ENCODE measurements at places on chromosomes 2 and 18.
A peak's percentile ranks its signal among the peaks of the same experiment; 100 is the strongest.

- peak; percentile 28 for DNase-seq
These were observed 109.1 kb upstream of the DNAJC10 start for GRCh38 chr2:182606728-182607681.

DNA sequence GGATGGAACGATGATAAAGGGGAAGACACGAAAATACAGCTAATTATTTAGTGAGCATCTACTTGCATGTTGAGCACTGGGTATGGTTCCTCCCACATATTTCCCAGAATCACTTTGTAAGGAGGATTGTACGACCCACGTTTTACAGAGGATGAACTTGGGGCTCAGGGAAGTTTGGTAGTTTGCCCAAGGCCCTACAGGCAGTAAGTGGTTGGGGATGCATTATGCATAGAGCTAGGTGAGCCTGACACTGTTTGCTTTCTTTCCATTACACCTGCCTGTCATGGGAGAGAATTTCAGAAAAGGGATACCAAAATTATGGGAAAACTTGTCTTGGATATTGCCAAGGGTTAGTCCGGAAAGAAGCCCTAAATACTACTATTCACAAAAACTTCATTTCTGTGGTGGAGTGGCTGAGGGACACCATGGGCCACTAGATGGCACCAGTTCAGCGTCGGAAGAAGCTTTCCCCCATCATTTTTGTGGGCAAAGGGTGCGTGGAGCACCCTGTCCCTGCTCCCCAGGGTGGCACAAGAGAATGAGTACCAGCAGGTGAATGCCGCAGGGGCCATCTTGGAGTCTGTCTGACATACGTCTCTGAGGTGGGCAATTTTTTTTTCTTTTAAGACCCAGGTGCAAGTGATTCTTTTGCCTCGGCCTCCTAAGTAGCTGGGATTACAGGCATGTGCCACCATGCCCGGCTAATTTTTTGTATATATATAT, 23.5 kb upstream of the C18orf32 start:
- peak; percentile 64 for DNase-seq

DNA sequence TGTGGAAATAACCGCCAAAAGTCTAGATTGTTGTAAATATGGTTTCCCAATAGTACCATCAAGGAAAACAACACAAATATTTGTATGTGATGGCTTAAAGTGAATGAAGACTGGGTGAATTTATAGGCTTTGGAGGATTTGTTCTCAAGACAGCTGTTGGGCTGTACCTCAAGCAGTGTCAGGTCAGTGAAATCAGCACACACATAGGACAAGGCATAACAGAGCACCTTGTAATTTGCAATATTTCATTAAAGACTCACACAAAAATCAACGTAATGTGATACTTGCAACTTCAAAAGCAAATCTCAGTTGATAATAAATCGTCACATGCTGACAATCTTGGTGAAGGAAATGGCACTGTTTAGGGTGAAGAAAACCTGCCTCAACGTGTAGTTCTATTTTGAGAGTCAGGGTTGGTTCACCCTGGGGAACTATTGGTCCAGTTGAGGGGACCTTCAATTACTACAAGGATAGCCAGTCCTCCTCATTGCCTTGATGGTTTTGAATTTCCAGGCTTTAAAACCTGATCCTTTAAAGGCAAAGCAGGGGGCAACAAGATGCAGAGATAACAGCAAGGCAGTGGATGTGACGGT, 126.8 kb upstream of the ST6GAL2 start:
- DNase-seq = no peak

DNA sequence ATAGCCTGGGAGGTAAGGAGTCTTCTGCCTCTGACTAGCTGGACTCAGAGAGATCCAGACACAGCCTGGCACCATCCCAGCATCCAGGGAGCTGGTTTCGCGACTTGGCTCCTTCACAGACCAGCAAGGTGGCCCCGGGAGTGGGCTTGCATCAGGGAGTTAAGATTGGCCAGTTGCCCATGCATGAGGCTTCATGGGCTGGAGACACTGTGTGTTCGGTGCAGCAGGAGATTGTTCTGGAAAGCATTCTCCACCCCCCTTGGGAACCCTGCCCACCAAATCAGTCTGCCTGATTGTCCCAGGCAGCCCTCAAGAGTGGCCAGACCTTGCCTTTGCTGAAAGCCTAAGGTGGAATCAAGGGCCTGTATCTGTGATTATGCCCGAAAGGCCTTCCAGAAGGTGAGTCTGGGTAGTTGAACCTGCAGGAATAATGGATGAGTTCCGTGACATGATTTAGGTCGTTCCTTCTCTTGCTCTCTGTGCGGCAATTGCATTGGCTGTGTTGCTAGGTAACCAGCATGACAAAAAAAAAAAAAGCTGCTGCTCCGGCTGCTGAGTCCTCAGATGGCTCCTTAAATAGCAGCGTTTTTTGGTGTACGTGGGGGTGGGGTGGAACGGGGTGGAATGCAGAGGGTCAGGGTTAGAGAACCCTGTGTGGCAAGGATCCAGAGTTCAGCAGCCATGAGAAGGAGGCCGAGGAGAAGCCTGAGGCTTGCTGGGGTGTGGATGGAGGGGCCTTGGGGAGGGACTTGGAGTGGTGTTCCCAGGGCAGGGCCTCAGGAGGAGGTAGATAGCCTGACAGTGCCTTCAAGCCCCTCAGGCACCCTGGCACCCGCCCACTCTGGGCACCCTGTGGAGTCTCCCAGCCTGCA, 93.0 kb upstream of the MCFD2 start:
- DNase-seq = no peak

DNA sequence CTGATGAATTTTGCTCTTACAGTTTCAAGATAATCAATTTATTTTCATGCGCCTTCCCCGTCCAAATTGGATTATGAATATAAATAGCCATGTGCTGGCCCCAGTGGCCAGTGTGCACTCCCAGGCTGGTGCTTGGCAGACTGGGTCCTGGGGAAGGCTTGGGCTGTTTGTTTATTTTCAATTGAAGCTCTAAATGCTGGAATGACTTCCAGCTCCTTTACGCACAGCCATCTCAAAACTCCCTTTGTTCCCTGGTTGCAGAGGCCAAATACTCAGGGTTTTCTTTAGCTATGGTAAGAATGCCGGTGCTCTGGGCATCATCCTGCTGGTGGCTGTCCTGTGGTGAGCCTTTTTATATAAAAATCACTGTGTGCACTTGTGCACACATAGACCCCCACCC, 131.5 kb downstream of the PRKCE start:
- DNase-seq = no peak

DNA sequence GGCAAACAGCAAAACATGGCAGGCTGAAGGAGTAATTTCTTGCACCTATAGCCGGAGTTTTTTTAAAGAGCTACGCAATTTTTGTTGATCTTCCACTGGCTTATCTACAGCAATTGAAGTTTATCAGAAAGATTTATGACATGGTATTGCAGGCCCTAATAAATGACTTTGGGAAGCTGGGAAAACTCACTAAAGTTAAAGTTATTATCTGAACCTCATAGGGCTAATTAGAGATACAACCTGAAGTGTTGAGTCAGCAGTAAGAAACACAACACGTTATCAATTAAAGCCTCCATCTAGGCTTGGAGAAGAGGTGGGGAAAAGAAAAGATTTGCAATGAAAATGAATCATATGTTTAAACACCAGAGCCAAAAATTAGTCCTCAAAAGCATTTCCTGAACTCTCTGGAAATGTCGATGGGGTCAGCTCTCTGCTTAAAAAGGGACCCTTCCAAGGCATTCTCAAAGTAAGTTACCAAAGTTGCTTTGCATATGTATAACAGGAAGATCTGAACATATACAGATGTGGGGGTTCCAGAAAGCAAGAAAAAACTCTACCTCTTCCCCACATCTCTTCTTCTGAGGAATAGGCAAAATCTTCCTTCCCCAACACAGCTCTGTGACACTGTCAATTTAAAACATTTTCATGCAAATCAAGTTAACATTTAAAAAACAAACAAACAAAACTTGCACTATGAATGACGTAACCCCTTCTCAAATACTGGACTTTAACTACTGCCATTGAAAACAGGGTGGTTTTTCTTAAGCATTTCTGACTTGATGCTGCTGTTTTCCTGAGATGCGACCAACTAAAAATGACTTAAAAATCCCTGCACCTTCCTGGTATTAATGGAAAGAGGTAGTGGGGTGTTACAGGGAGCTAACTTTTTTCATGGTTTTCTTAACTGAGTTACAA, 915.6 kb downstream of the NRXN1 start:
- DNase-seq = no peak

DNA sequence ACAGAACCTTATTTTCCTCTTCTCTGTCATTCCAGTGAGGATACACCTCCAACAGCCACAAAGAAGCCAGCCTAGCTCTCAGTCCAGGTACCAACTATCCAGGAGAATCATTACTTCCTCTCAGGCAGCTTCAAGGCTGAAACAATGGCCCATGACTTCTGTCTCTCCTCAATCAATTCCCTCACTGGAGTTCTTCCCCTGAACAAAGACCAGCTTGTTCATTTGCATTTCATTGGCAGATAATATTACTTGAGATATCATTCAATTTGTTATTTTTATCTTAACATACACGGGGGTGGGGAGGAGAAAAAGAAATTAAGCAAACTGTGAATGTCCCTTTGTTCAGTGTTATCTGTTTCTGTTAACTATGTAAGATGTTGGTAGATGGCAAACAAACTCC, 44.0 kb downstream of the CCDC141 start:
- no peak for DNase-seq

- no peak for DNase-seq
These were observed 228.3 kb upstream of the FOSL2 start for GRCh38 chr2:28164280-28164801.

GRCh38 chr2:167380094-167380493, 491.8 kb downstream of the XIRP2 start:
- DNase-seq = no peak

DNA sequence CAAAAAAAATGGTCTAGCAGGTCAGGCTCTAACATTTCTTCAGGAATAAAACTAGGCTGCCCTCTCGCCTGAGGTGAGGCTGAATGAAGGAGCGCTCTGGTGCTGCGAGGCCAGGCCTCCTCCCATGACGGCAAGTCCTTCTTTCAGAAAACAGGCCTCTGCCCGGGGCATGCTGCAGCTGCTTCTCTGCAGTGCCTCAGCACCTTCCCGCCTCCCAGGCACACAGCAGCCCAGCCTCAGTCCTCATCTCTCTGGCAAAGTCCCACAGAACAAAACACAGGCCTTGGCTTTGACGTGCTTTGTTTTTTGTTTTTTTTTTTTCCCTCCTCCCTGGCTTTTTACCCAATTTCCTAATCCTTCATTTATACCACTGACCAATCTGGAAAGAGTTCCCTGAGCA, 74.8 kb downstream of the BCL11A start:
- no peak for DNase-seq

DNA sequence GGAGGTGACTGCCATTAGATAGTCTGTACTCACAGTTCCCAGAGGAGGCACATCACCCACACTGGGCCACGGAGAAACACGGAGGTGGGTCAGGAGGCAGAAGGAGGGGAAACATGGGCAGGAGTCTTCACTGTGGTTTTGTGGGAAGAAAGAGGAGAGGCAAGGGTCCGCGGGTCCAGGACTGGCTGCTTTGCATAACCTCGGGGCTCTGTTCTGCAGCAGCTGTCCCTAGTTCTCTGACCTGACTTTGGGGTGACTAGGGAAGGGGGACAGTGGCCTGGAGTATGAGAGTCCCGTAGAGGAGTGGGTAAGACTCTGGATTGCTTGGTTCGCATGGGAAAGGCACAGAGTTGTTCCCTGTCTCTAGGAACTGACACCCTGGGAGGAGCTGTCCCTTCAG, 238.3 kb upstream of the RAB6C start:
- no peak for DNase-seq

GRCh38 chr2:121469356-121469755, 61.3 kb upstream of the RNU4ATAC start:
- DNase-seq = no peak

GRCh38 chr2:97963079-97963406, 32.7 kb downstream of the TMEM131 start:
- DNase-seq = no peak

DNA sequence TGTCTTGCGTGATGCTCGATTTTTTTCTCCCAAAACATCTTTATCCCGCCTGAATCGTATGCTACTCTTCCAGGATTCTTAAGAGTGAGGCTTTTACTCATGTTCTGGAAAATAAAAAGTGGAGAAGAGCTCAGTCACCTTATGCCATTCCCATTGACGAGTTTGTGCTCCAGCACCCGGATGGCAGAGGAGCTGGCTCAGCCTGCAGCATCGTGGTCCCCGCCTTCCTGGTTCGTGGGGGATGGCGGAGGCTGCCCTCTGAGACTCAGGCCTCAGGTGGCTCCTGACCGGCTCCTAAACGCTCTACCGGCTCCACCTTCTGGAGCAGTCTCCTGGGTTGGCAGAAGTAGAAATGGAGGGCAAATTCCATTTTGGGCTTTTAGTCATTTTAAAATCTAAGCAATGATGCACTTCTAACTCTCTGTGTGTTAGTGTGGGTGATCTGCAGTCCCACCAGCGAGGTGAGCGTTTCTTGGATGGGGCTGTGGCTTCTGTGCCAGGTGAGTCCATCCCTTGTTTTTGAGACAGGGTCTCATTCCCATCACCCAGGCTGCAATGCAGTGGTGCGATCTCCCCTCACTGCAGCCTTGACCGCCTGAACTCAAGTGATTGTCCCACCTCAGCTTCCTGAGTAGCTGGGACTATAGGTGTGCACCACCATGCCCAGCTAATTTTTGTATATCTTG, 27.8 kb downstream of the RTP5 start:
- DNase-seq = no peak

DNA sequence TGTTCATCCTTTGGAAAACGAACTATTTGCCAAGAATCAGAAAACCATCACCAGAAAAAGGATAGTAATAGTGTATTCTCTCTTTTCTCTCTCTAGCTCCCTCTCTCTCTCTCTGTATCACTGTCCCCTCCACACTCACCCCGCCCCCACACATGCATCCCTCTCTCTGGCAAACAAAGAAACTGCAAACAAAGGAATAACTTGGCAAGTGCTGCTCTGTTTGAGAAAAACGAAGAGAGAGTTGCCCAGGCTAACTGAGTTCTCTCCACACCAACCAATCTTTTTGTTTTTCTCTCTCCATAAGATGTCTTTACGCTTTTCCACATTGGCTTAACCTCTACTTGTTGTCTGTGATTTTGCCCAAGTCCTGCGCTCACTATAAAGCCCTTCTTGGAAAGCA, 316.2 kb downstream of the EPHA4 start:
- DNase-seq = no peak

DNA sequence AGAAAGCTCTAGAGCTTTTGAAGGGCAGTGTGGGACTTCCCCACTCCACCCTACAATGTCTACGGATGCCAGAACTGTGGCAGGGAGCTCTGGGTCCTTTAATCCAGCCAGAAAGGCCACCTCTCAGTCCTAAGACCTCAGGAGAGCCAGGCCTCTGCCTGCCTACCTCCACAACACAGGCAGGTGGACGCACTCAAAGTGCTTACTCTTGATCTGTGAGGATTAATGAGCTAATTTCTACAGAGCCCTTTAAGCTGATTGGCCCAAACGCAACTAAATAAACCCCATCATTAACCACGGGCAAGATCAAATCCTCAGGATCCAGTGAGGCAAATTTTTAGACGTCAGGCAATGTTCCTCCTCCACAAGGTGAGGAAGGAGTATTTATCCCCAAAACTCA, 8.1 kb downstream of the STK39 start:
- DNase-seq = no peak

GRCh38 chr18:63378919-63379638, 12.1 kb upstream of the KDSR start:
- DNase-seq = no peak

GRCh38 chr18:3294435-3295080, 32.6 kb downstream of the MYL12B start:
- no peak for DNase-seq

- DNase-seq = no peak
These were observed 39.3 kb upstream of the ITSN2 start for GRCh38 chr2:24399434-24400206.

GRCh38 chr2:208012449-208012848, 12.9 kb downstream of the PLEKHM3 start:
- peak; percentile 65 for DNase-seq

GRCh38 chr2:200615247-200615646, 29.4 kb downstream of the AOX1 start:
- DNase-seq = peak; percentile 61

GRCh38 chr18:52395146-52395852, 55.3 kb downstream of the DCC start:
- no peak for DNase-seq

Measured in suppressor macrophage (primary cell).